ENCODE measurements at places on chromosomes 3 and 15.

- no peak for DNase-seq
Observed at GRCh38 chr3:151431940-151432339, 28.9 kb downstream of the IGSF10 start.

DNA sequence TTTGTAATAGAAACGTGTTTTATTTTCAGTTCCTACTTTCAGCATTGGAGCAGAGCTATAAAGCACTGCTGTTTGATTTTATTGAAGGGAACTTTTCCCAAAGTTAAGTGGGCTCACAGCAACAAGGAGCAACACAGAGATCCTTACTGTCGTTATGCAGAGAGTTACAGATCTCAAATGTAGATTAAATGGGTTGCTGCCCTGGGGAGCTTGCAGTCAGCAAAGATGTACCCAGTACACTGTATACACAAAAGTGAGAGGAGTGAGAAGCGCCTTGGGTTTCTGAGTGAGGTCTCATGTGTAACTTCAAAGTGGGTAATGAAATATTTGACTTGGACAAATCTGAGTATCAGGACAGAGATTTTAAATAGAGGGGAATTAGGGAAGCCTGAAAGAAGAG is 47.7 kb downstream of the MED12L start:
- DNase-seq = no peak

DNA sequence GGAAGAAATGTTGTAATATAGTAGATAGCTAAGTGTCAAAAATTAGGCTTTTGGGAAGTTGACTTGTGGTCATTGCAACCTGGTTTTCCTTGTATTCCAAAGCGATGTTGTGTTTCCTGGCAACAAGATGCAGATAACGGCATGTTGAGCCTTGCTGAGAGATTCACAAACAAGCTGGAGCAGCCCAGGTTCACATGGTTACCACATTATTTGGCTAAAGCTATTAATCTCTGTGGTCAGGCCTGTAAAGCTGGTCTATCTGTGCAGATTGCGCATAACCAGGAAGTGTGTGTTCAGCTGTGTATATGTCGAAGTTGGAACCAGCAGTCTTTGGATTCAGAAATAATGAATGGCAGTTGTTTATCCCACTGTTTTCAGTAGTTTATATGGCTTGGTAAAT is 6.6 kb downstream of the TIPARP start:
- DNase-seq = no peak

DNA sequence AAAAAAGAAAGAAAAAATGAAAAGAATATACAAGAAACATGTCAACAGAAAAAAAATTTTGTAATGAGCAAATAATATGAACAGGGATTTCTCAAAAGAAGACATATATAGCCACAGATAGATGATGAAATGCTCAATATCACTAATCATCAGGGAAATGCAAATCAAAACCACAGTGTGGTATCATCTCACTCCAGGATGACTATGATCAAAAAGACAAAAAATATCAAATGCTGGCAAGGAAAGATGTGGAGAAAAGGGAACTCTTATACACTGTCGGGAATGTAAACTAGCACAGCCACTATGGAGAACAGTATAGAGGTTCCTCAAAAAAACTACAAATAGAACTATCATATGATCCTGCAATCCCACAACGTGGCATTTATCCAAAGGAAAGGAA is 94.1 kb downstream of the C3orf70 start:
- no peak for DNase-seq

DNA sequence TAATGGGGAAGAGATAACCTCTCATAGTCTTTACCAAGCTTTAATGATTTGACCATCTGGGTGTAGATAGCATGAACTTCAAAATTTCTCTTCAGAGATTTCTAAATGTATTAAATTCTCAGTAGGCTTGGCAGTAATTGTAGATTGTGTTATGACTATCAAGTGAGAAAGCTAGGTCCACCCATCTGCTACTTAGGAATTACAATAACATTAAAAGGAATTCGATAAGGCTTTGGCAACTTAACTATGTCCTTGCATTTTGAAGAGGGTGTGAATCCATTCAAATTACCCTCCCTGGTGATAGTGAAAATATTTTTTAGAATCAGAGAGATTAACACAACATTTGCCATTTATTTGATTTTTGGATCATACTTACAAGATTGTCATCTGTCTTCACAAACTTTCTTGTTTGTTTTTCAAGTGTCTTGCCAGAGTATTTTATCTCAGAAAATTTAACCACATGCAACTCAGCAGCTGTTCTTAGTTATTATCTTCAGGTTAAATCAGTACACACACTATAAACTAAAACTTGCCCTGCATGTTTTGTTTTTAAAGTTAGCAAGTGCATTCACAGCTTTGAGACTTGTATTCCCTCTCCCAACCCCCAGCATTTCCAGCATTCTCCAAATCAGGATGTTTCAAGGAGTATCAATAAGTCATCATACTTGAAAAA is 69.6 kb upstream of the COL8A1 start:
- no peak for DNase-seq

GRCh38 chr15:69576035-69576526 is 123.5 kb downstream of the RPLP1 start:
- no peak for DNase-seq
